ENCODE measurements at places on chromosomes 5 and 9. TPM values are rescaled to one million over a fixed set of nuclear protein-coding genes. Genes with fewer than 3 reads are reported as not detected.

FOXD4L5 gene
- not detected for total RNA-seq

RLN2 gene
- not detected for total RNA-seq

ENC1 gene
- total RNA-seq, result 4.3 TPM

SLC4A9 gene
- total RNA-seq, result 0.29 TPM

- DNase-seq, result no peak
Measured at GRCh38 chr9:81083854-81084512, 605.4 kb downstream of the TLE1 start.

- peak; percentile 39 for DNase-seq
Measured at GRCh38 chr5:139543423-139543991, 17.6 kb upstream of the UBE2D2 start.

DNA sequence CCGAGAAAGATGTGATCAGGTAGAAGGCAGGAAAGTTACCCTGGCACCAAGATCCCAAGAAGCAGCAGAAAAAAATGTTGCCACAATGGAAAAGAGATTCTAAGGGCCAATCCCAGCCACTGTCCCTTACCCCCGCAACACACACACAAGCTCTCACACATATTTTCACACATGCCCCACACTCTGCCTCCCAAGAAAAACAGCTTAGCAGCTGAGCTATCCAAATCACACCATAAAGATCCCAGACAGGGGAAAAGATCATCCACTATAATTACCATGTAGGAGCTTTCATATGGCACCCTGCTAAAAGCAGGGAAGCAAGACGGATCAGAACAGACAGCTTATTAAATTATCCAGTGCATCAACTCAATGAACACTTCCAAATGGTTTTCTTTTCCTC, 143.4 kb downstream of the FAM114A2 start:
- no peak for DNase-seq

DNA sequence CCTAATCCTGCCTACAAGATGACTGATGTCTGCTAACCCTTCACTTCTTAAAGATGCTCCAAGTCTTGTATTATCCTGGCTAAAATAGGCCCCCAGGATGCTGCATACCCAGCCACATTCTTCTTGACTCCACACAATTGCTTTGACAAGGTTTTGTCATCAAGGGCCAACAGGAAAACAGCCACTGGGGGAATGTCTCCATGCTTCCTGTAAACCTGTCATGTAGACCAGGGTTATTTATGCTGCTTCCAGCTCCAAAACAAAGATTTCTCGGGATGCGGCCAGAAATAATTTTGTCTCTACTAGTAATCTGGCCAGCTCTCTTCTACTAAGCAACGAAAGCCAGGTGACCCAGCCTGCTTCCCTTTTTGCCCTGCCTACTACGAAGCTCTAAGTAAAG, 53.8 kb downstream of the SHB start:
- no peak for DNase-seq

GRCh38 chr9:137416563-137417151, 6.3 kb downstream of the EXD3 start:
- no peak for DNase-seq

DNA sequence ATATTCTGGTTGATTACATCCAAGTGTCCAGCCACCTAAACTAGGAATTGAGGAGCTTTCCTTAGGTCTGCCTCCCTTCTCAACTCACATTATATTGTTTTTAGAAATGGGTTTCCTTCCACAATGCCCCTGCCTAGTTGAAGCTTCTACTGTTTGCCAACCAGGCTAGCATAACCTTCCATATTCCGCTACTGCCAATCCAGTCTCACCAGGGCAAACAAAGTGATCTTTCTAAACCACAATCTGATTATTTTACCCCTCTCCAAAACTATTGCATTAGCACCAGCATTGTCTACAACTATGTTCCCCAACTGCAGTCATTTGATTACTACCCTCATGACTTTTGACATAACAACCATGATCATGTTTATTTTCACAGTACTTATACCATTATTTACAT, 115.8 kb upstream of the RASEF start:
- no peak for DNase-seq
